M059J (cell line): ENCODE measurements at places on chromosomes 7 and 10. TPM values are rescaled to one million over a fixed set of nuclear protein-coding genes. Genes with fewer than 3 reads are reported as not detected.

DNA sequence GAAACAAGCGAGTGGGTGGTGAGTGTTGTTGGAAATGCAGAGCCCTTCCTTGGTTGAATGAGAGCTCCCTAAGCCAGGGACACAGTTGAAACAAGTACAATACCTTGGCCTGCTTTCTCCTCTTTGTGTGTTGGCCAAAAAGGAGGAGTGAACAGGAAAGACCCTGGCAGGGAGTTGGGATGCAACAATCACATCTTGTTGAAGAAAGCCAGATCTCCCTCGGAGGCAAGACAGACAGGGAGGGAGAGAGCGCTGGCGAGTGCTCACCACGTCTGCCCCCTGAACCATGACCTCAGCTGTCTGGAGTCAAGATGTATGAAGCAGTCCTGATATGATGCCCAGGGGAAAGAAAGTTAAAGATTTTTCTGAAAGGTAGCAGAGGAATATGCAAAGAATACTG is 66.8 kb downstream of the ADAM12 start:
- DNase-seq, result no peak

DNA sequence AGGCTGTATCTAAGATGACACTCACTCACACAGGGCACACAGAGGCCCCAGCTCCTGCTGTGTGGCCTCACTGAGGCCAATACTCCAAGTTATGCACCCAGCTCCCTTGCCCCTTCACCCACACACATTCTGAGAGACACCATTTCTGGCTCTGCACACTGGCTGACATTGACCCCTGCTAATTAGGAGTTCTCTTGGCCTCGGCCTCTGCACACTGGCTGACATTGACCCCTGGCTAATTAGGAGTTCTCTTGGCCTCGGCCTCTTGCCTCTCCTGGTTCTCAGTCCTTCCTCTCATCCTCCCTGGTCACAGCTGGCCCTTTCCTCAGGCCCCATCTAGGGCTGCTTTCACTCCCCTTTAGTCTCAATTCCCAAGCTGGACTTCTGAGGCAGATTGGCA is 97.3 kb downstream of the GRID1 start:
- DNase-seq, result no peak

GRCh38 chr10:43665054-43665453 is 16.4 kb upstream of the ZNF32 start:
- no peak for DNase-seq

DNA sequence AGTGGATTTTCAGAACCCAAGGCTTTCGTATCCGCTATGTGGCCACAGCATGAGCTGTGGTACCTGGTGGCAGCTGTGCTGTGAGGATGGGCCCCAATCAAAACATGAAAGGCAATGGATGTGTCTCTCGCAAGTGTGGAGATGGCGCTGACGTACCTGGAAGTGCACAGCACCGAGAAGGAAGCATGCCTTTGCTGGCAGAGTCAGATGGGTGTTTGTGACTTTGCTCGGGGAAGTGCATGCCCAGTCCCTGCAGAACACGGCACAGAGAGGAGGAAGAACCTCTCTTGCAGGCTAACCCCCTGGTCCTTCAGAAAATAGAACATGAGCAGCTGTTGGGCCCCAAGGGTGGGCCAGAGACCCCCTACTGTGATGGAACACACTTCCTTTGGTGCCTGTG is 654.1 kb upstream of the ZWINT start:
- DNase-seq, result no peak

DNA sequence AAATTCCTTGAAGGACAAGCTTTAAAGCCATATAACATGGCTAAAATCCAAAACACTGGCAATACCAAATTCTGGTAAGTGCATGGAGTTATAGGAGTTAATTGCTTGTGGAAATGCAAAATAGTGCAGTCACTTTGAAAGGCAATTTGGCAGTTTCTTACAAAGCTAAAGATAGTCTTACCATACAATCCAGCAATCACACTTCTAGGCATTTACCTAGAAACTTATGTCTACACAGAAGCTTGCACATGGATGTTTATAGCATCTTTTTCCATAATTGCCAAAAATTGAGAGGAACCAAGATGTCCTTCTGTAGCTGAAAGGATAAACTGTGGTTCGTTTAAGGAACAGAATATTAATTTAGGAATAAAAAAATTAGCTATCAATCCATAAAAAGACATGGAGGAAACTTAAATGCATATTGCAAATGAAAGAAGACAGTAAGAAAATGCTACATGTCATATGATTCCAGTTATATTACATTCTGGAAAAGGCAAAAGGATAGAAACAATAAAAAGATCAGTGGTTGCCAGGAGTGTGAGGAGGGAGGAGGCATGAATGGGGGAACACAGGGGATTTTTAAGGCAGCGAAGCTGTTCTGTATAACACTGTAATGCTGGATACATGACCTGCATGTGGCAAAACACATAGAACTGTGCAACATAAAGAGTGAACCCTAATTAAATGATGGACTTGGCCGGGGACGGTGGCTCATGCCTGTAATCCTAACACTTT is 51.9 kb downstream of the GNAT3 start:
- DNase-seq, result no peak

DNAJB6 gene
- total RNA-seq, result 118 and 164 TPM in 2 replicates

BEND7 gene
- 0.79 and 1.5 TPM in 2 replicates for total RNA-seq
